ENCODE measurements at places on chromosomes 13 and 19. TPM values are rescaled to one million over a fixed set of nuclear protein-coding genes. Genes with fewer than 3 reads are reported as not detected.

DNA sequence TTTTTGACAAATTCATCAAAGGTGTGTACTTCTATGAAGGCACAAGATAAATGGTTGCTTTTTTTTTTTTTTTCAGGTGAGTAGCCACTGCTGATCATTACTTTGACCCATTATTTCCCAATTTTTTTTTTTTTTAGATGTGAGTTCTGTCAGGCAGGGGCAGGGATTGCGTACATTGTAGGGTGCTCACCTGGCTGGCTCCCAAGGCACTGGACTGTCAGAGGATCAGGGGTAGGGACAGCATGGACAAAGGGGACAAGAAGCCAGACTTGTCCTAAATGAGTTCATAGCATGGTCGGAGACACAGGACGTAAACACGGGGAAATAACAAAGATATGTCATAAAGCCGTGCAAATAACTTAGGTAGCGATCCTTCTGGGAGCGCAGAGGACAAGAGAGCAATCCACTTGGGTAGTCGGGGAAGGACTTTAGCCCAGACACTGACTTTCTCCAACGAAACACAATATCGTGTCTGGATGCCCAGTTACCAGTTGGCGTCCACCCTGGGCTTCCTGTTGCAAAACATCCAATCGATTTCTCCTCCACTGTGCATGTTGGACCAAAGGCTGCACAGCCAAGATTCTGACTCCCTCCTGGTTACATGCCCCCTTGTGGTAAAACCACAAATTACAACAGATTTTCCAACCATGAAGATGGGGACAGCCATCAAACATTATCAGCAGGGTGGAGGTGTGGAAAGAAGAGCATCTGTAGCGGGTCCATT, 27.5 kb upstream of the KATNAL1 start:
- peak; percentile 21 for DNase-seq

The ZNF221 gene
- 3.5 TPM for total RNA-seq

The AP1M2 gene
- not detected for total RNA-seq

DNA sequence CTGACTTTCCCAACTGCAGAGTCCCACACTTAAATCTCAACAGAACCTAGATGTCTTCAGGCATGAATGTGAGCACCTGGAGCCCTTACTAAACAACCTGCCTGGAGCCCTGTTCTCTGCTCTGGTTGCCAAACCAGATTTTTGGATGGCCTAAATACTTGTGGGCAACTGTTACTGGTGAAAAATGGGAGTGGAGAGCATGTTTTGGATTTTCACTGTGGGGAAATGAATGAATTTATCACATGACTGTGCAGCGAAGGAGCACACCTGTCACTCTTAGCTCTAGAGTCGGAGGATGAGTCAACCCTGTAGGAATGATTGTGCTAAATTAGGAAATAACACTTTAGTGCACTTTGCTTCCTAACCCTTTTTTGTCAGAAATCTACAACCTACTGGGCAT, 30.3 kb downstream of the SHISA2 start:
- no peak for DNase-seq

- DNase-seq, result no peak
Observed at GRCh38 chr13:93397619-93398018, 171.0 kb downstream of the GPC6 start.

DNA sequence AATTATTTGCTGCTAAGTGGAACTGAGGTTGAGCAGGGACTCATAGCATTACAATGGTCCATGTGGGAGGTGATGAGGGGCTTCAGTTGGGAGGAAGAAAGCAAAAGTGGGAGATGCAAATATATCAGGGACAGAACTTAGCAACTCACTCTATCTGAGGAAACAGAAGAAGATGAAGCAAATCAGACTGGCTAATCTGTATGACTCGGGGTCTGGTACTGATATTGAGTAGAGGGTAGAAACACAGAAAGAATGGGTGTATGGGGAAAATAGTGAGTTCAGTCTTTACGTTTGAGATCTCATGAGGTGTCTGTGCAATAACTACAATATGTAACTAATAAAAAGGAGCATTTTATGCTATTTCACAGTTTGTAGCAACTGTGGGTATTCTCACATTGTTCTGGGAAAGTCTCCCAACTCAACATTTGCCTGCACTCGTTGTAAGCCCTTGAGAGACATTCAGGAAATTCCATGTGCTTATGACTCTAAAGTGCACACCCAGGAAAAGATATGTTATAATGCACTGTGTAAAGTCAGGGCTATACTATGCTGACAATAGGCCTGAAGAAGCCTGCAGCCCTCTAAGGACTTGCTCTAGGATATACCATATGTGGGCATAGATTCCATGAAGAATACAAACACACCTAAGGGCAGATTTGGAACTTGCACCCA, 183.5 kb downstream of the SPRY2 start:
- DNase-seq, result no peak

GRCh38 chr13:113045251-113046127, 60.1 kb upstream of the F7 start:
- DNase-seq, result no peak

GRCh38 chr13:51495316-51495715, 42.5 kb upstream of the INTS6 start:
- DNase-seq, result no peak

The TMEM38A gene
- 1.6 TPM for total RNA-seq

The MBD3L3 gene
- not detected for total RNA-seq

GRCh38 chr19:35011091-35011689, 11.1 kb downstream of the GRAMD1A start:
- no peak for DNase-seq

DNA sequence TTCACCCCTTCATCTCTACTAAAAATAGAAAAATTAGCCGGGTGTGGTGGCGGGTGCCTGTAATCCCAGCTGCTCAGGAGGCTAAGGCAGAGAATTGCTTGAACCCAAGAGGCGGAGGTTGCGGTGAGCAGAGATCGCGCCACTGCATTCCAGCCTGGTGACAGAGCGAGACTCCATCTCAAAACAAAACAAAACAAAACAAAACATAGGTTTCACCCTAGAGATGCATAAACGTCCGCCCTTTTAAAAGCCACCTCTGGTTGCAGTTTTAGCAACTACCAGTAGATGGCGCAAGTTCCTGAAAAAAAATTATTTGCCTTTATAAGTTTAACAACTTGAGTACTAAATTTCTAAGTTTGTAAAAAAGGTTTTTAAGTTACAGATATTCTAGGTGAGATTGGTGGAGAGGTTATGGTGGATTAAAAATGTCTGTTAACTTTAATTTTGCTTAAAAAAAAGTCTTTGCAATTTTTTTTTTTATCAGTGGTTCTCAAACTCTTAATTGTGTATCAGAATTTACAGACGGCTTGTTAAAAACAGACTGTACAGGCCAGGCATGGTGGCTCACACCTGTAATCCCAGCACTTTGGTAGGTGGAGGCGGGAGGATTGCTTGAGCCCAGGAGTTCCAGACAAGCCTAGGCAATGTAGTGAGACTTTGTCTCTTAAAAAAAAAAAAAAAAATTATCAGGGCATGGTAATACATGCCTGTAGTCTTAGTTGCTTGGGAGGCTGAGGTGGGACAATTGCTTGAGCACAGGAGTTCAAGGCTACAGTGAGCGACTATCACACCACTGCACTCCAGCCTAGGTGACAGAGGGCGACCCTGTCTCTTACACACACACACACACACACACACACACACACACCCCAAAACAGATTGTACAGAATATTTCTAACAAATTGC, 42.1 kb downstream of the NAA16 start:
- peak; percentile 35 for DNase-seq

GRCh38 chr13:105538346-105538745, 997.1 kb downstream of the EFNB2 start:
- no peak for DNase-seq

- DNase-seq, result no peak
Observed at GRCh38 chr13:108003626-108004025, 211.7 kb downstream of the LIG4 start.

- no peak for DNase-seq
Observed at GRCh38 chr13:50409220-50409619, 394.0 kb downstream of the KCNRG start.

- DNase-seq, result peak; percentile 75
Observed at GRCh38 chr13:74135326-74136083, 1.3 kb upstream of the KLF12 start.

DNA sequence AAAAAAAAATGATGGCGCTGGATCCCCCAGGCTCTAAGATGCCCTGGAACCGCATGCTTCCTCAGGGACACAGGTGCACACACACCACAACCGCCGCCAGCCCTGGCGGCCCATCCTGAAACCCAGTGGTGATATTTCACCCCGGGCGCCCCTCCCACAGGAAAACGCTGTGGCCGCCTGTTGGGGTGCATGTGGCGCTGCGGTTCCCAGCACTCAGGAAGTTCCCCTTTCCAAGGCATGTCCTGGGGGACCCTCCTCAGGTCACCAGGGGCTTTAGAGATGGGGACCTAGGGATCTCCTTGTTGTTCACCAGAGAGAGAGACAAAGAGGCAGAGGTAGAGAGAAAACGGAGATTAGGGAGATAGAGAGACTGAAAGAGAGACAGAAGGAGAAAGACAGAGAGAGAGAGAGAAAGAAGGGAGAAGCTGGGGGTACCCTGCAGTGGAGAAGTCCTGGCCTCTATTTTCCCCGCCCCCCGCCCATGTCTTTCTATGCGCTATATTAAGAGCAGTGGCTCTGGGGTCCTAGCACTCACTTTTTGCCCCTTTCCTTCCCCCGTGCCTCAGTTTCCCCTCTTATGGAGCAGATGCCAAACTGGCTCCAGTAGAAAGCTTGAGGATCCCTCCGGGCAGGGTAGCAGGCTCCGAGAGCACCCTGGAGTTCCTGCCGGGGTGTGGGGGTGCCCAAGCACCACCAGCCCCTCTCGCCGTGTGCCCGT, 2.3 kb downstream of the ADGRE2 start:
- DNase-seq, result no peak

The C19orf85 gene
- not detected for total RNA-seq

The ZBTB45 gene
- 12.1 TPM for total RNA-seq

The KIR3DL2 gene
- total RNA-seq, result 0.89 TPM

The PCDH17 gene
- total RNA-seq, result not detected

- DNase-seq, result no peak
Observed at GRCh38 chr13:31797154-31797775, 57.9 kb downstream of the RXFP2 start.

GRCh38 chr13:52359534-52359933, 46.4 kb downstream of the THSD1 start:
- DNase-seq, result no peak

DNA sequence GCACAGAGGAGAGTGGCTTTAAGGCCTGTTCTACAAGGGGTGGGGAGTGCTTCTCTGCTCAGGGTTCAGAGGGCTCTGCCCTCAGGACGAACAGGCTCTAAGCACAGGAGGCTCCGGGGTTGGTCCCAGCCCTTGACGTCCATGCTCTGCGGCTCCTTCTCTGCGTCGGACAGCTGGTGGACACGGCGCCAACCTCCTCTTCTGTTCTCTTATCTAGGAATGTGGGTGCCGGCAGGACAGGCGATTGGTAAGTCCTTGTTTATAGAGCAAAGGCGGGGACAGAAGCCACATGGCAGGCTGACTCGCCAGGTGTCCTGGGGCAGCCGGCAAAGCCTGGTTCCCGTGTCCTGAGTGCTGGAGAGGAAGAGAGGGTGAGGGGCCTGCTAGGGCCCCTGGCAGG, 8.4 kb upstream of the RPS15 start:
- DNase-seq, result no peak

DNA sequence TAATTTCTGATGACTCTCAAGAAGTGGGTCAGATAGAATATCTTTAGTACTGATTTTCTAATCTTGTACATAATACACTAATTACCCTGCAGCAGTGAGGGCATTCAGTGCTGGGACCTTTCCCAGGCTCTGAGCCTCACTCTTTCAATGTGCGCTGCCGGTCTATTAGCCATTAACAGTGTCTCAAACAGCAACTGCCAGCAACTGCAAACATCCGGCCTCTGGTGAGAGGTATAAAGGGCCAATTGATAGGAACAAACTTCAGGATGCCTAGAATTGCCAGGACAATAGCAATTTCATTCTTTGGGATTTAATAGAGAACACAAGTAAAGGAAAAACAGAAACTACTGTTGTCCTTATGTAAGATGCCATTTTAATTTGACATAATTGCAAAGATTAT, 604.4 kb upstream of the SPRY2 start:
- DNase-seq, result no peak

- DNase-seq, result no peak
Observed at GRCh38 chr19:2097886-2098327, 1.2 kb downstream of the IZUMO4 start.

GRCh38 chr19:19900139-19900728, 512 bp upstream of the ZNF93 start:
- peak; percentile 13 for DNase-seq

GRCh38 chr19:48578891-48579290, 26.9 kb downstream of the SULT2B1 start:
- DNase-seq, result no peak

The NLRP5 gene
- total RNA-seq, result not detected

GRCh38 chr13:66700117-66700601, 530.0 kb downstream of the PCDH9 start:
- no peak for DNase-seq

- DNase-seq, result no peak
Observed at GRCh38 chr19:56101095-56101494, 20.0 kb downstream of the ZNF787 start.

GRCh38 chr19:50406829-50407228, 11.9 kb upstream of the SPIB start:
- no peak for DNase-seq

DNA sequence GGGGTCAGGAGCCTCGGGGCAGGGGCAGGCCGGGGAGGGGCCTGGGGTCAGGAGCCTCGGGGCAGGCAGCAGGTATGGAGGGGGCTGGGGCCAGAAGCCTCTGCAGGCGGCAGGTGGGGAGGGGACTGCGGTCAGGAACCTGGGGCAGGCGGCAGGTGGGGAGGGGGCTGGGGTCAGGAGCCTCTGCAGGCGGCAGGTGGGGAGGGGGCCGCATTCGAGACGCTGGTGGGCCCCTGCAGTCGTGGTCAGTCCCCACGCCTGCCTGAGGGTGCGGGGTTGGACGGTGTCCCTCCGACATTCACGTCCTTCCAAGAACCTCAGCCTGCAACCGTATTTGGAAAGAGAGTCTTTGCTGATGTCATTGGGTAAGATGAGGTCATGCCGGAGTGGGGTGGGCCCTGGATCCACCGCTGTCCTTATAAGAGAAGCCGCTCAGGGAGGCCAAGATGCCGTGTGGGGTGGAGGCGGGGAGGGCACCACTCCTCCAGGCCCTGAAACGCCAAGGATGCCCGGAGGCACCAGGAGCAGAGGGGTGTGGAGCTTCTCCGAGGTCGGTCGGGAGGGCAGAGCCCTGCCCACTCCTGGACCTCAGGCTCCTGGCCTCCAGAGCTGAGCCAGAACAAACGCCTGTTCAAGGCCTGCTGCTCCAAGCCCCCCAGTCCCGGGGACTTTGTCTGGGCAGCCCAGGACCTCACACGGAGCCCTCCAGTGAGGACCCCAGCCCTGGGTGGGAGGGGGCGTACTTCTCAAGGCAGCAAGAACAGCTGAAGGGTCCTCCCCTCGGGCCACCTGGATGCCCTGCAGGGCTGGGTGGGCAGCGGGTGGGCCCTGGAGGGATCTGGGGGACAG, 30.1 kb downstream of the PIP5K1C start:
- no peak for DNase-seq

- peak; percentile 79 for DNase-seq
Observed at GRCh38 chr19:5031231-5032100, 62.6 kb downstream of the KDM4B start.

The MYADM gene
- 43.5 TPM for total RNA-seq

DNA sequence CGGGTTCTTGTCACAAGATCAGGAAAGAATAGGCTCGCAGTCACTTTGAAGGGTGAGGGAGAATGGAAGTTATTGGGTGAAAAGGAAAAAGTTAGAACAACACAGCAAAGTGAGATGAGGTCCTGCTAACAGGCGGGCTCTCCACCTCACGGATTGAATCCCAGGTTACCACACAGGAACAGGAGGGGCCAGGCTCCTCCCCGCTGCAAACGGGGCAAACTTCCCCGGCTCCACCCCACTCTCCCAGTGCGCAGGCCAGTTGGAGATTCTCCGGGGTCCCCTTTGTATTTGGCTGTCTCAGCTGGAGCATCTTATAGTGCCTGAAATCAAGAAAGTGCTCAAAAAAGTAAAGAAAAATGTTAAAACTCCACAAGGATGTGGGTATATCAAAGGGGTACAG, 78.3 kb upstream of the IPO5 start:
- no peak for DNase-seq
